ENCODE measurements at places on chromosomes 7 and 10.

DNA sequence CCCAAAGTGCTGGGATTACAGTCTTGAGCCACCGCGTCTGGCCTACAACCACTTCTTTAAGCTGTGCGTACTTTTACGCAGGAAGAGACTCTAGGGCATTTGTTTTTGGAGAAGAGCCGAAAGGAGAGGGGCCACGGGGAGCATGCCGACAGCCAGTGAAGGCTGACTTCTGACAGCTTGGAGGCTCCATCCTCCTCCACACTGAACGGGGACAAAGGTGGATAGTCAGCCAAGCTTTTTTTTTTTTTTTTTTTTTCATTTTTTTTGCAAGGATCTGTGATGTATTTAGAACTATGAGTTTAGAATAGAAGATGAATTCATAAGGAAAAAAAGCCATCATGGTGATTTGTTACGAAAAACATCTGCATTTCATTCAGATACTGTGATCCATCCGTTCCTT, 221.7 kb downstream of the ARHGAP21 start:
- DNase-seq = no peak

- DNase-seq = peak; percentile 98
Measured at GRCh38 chr10:86648704-86649427, 5.5 kb upstream of the OPN4 start.

DNA sequence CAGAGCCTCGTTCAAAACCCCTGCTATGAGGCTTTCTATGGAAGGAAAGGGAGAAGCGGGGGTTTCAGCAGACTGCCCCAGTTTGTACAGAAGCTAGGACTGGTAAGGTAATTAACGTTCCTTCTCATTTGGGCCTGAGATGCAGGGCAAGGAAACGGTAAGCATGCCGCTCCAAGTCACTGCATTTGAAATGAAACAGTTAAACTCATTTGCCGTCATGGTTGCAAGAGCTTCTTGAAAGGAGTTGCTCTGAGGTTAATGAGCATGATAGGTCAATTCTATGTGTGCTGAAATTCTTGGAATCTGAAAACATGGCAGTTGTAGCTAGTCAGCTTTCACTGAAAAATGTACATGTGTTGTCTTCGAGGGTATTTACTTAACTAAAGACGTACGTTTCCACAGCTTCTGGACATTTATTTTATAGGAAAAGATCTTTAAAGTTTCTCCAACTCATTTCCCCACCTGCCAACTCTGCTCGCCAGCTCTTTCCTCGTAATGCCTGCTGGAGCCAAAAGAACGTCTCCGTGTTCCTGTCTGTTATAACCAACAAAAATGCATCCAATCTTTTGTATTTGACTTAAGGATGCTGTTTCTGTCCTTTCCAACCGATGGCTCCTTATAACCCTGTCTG, 73.3 kb downstream of the ADAM12 start:
- DNase-seq = no peak

DNA sequence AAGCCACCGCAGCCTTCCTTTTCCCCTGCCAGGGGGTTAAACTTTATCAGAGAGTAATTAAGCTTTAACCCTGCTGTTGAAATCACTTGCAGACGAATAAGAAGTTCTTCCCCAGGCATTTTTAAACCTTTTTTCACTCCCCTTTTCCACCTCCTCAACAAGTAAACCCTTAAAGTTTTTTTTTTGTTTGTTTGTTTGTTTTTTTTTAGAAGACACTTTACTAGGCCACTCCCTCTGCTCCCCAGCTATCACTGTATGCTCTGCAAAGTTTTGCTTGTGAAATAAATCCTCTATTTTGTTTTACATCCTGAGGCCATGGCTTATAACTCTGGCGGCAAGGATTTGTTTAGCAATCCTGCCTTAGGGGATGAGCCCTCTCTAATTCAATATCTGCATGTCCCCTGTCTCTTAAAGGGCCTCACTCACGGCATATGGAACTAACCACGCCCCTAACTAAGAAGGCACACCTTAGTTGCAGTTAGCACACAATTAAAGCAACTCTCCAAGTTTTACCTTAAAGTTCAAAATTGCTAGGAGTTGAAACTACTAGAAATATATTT, 1354.7 kb upstream of the LRRTM3 start:
- no peak for DNase-seq

DNA sequence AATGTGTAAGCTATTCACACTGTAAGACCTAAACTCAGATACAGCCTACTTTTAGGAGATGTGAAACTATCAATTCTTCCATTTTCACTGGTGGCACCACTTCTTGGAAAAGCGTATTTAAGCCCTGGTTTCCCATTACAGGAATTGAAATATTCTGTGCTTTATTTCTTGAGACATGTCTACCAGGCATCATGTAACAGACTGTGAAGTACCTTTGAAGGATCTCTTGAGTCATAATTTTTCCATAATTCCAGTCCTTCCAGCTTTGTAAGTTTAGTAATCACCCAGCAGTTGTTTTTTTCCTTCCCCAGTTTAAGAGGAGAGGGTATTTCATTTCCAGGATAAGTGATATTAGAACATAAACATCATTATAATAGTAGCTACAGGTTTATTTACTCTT, 186.0 kb upstream of the PRPS1L1 start:
- no peak for DNase-seq

DNA sequence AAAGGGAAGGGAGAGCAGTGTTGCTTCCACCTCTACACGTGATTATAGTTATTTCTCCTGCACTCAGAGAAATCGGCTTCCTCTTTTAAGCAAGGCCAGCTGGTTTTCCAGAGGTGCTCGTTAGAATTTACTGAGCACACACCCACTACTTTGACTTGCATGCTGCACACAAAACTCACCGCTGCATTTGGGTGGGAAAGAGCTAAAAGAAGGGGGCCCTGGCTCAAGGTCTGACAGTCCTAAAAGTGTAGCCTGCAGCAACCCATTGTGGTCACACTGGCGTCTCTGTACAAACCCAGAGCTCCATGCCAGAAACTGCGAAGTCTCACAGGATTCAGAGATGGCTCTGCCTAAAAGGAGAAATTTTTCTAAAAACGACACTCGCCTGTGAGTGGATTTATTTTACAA, 133.7 kb downstream of the SLC25A13 start:
- no peak for DNase-seq

GRCh38 chr7:50793947-50794570, 11.4 kb upstream of the GRB10 start:
- DNase-seq = no peak

DNA sequence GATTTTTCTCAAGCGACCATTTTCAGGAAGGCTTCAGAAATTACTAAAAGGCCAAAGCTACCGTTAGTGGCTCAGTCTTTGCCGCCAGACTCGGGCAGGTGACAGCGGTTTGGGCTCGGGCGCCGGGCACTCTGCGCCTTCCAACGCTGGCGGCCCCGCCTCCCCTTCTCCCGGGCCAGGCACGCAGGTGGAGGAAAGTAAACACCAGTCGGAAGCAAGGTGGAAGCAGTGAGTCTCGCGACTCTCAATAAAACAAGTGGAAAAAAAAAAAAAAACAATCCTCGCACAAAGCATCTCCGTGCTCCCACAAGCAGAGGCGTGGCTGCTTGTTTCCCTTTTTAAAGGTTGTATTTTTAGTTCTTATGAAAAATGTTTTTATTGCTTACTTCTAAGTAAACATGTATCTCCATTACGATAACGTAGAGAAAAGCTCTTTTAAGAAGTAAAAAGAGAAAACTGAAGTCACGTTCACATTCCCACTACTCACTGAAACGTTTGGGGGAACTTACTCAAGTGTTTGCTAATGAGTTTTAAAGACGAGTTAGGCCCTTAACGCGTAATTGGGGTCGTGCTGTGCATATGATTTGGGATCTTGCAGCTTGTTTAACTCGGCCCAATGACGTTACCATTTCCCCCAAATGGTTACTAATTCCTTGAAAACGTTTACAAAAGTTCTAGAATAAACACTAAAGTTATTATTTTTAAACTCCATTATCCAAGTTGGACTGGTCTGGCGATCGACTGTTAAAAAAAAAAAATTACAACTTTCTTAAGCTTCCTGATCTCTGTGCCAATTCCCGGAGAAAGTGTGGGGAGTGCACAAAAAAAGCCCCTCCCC, 864 bp downstream of the CDCA7L start:
- peak; percentile 74 for DNase-seq

- DNase-seq = peak; percentile 86
Measured at GRCh38 chr7:27677912-27678612, 15.4 kb upstream of the HIBADH start.

DNA sequence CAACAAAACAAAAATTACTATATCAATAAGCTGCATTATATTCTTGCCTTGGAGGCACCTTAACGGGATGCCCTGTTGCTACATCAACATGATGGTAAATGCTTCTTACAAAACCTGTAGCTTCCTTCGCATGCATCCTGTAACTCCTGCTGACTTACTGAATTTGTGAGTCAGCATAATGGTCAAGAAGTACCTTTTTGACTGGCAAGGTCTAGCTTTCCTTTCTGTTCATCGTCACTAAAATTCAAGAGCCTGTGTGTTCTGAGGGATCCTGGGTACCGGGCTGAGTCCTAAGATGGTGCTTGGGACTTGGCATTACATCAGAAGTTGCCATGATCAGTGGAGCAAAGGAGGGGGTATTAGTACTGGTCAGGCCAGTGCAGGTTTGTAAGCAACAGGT, 4.9 kb downstream of the PFKFB3 start:
- DNase-seq = no peak

- no peak for DNase-seq
Measured at GRCh38 chr10:8193546-8193945, 139.1 kb downstream of the GATA3 start.

DNA sequence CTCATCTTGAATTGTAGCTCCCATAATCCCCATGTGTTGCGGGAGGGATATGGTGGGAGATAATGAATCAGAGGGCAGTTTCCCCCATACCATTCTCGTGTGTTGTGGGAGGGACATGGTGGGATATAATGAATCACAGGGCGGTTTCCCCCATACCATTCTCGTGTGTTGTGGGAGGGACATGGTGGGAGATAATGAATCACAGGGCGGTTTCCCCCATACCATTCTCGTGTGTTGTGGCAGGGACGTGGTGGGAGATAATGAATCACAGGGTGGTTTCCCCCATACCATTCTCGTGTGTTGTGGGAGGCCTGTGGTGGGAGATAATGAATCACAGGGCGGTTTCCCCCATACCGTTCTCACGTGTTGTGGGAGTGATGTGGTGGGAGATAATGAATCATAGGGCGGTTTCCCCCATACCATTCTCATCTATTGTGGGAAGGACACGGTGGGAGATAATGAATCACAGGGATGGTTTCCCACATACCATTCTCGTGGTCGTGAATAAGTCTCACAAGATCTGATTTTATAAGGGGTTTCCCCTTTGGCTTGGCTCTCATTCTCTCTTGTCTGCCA, 271.0 kb downstream of the MAD1L1 start:
- no peak for DNase-seq

DNA sequence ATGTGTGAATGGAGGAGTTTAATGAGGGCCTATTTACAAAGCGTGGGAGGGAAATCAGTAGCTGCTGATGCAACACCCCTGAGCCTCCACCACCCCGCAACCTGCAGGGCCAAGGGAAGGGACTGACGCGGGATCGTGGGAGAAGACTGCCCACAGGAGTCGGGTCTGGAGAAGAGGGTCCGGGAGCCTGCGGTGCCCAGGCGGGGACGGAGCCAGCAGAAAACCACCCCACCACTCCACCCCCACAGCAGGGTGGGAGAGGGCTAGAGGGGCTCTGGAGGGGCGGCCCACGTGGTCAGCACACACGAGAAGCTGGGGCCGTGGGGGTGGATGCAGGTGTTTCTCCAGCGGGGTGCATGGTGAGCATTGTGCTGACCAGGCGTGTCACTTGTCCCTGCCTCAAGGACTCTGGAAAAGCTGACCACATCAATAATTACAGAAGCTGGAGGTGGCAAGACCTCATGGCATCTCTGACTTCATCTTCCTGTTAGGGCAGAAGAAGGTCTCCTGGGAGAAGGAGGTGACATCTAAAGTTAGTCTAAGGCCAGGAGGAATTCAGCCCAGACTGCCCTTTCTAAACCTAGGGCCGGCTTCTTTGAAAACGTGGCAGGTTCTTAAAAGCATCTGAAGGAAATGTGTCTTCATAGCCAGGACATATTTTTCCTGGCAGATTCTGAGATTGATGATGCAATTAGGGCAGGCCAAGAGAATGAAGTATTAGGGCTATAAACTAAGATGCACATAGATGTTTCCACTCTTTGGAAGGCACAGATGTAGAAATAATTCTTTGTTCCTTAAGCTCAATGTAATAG, 150.9 kb downstream of the RGS10 start:
- DNase-seq = no peak

DNA sequence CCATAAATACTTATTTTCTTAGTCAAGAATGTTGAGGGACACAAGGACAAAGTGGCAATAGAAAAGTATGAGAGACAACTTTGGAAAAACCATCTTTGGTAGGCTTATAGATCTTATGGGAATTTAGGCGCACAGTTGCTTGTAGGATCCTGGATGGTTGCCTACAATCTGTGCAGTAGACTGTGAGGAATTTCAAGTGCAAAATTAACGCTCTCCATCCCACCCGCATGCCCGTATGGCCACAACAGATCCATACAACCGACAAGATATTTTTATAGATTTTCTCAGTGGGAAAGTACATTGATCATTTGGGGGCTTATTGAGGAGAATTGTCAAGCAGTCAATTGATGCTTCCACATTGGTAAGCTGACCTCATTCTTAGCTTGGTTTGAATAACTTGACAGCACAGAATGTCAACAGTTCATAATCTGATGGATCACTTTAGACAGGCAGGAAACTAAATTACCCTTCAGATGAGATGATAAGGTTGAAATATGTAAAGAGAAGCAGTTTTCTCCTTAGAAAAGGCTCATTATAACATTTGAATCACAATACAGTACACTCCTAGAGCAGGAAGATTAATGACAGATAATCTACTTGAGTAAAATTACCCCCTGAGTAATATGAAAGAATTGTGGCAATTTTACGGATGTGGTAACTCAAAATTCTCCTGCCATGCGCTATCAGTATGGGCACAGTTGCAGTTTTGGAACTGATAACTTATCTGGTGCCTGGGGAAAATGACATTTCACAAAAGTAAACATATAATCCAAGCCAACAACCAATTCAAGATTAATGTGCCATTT, 479.7 kb downstream of the KIF20B start:
- DNase-seq = no peak

- peak; percentile 85 for DNase-seq
Measured at GRCh38 chr10:94006591-94007550, 13.1 kb downstream of the PLCE1 start.

- DNase-seq = no peak
Measured at GRCh38 chr10:78332012-78332411, 298.3 kb downstream of the RPS24 start.

DNA sequence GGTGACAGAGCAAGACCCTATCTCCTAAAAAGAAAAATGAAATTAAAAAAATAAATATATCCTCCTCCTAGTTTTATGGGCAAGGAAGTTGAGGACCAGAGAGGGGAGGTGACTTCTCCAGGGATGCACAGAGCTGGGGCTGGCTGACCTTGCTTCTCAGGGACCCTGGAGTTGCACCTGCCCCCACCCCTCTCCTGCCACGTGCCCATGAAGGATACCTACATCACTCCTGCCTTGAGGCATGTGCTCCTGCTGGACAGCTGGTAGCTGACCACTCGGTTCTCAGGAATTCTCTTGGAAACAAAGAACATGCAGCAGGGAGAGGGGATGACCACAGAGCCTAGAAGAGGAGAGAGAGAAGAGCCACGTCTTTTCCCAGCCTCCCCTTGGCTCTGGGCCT, 522 bp downstream of the CCL24 start:
- peak; percentile 64 for DNase-seq

GRCh38 chr7:88396948-88397322, 90.2 kb upstream of the STEAP4 start:
- DNase-seq = no peak

- DNase-seq = no peak
Measured at GRCh38 chr7:155995183-155995612, 182.9 kb upstream of the SHH start.

GRCh38 chr10:12200850-12201249, 4.9 kb downstream of the CDC123 start:
- DNase-seq = no peak

- peak; percentile 73 for DNase-seq
Measured at GRCh38 chr7:2381881-2382509, 21.4 kb upstream of the CHST12 start.

Data from osteoblast (primary cell).